Stimulated activated memory B cell treated with anti-CD40 and anti-IgM and Interleukin-4, amounts not matched to agents 10 μg/mL and 1 μg/mL and 100 μg/mL, for 72 hours (primary cell): ENCODE measurements at places on chromosomes 5 and 9.
A peak's percentile ranks its signal among the peaks of the same experiment; 100 is the strongest.

GRCh38 chr9:99182356-99182755 lies 39.4 kb downstream of the ALG2 start:
- no peak for ATAC-seq

DNA sequence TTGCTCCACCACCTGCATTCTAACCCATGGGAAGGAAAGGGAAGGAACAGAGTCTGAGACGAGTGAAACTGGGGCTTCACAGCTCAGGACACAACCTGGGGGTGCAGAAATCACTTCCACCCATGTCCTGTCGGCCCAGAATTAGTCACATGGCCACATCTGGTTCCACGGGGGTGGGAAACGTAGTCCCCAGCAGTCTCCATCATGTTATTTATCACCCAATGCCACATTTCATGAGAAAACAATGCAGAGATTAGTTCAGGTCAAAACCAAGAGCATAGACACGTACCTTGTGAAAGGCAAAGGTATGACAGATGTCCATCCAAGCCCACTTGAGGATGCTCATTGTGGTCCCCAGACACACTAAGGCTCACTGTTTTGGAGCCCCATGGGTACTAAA lies 125.1 kb downstream of the MED10 start:
- no peak for ATAC-seq

DNA sequence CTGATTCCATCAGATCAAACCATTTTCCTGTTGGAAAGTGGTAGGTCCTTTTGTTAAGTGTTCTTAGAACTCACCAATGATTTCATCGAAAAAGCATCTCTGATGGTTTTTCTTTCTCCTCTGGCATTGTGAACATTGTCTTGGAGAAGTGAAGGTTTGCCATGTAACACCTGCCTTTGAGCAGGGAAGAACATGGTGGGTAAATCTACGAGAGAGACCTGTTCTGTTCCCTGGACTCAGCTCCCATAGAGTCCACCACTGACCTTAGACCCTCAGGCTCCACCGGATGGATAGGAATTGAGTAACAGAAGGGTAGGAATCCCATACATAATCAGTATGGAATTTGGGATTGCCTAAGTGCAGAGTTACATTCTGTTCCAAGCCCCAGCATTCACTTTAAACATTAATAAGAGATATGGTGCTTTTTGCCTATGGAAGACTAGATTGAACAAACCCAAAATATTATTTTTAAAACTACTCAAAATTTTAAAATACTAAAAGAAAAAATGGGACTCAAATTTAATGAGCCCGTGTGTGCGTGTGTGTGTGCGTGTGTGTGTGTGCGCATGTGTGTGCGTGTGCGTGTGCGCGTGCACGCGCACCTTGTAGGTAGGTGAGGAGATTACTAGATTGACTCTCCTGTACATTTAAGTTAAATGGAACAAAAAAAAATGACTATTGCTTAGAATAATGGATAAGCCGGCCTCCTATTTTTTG lies 92.0 kb downstream of the C9orf152 start:
- ATAC-seq, result no peak

GRCh38 chr5:173782671-173783101 lies 105.5 kb upstream of the CPEB4 start:
- ATAC-seq, result no peak

GRCh38 chr5:73339051-73339575 lies 109.5 kb downstream of the FOXD1 start:
- peak; percentile 12 for ATAC-seq

- ATAC-seq, result peak; percentile 87
Observed at GRCh38 chr9:19493174-19493811, 84.5 kb downstream of the ACER2 start.

GRCh38 chr5:150361301-150361700 lies 3.8 kb downstream of the TCOF1 start:
- ATAC-seq, result no peak

GRCh38 chr5:372996-373709 lies 51.6 kb downstream of the AHRR start:
- ATAC-seq, result peak; percentile 2

- no peak for ATAC-seq
Observed at GRCh38 chr5:113263545-113263944, 171.2 kb downstream of the TSSK1B start.

DNA sequence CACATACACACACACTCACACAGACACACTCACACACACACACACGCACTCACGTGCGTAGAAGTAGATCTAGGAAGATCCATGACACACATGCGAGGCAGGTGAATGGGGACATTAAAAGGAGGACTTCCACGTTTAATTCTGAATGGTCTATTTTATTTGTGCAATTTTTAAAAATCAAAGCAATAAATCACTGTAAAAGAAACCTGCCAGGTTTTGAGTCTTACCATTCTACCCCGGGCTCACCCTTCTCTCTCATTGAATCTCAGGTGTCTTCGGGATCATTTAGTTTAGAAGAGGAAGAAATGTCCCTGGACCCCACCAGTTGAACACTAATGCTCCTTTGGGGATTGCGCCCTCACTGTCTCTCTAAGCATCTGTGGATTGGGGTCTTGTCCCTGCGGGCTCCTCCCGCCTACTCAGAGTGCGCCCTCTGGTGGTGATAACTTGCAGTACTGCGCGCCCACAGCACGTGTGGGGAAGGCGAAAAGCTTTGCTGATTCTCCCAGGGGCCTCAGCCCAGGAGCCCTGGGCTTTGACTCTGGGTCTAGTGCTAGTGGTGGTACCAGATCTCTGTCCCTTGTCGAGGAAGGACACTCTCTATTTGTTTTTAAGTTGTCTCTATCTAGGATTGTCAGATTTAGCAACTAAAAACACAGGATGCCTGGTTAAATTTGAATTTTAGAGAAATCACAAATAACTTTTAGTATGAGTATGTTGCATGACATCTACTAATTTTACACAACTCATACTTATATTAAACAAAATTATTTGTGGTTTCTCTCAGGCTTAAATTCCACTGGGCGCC lies 34.8 kb downstream of the BOD1 start:
- no peak for ATAC-seq

DNA sequence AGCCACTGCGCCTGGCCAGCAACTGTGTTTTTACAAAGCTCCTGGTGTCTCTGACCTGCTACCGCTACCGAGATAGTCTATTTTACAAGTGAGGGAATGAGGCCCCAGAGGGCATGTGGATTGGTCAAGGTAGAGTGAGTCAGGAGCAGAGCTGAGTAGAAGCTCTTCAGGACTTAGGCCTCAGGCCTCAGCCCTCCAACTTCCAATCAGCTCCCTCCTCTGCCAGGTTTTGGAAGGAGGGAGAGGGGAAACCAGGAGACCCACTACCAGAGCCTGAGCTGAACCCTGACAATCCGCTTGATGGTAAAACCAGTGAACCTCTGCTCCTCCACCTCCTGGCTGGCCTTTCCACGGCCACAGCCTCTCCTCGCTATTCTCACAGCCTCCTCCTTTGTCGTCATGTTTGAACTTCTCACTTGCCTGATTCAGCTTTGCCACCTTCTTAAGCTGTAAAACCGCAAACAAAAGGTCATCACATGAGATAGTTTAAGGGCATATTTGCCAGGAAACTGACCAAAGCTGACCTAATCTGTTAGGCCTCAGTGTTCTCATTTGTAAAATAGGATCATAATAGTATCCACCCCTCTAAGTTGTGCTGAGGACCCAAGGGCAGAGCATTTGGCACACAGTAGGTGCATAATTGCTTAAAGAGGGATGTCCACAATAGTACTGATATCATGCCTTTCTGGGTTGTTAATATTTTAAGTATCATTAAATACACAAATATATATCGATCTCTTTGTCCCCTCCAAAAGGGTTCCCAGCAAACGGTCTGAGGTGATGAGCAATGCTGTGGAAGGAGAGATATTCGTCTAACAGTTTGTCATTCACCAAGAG lies 1.7 kb downstream of the TRAF1 start:
- ATAC-seq, result peak; percentile 34

DNA sequence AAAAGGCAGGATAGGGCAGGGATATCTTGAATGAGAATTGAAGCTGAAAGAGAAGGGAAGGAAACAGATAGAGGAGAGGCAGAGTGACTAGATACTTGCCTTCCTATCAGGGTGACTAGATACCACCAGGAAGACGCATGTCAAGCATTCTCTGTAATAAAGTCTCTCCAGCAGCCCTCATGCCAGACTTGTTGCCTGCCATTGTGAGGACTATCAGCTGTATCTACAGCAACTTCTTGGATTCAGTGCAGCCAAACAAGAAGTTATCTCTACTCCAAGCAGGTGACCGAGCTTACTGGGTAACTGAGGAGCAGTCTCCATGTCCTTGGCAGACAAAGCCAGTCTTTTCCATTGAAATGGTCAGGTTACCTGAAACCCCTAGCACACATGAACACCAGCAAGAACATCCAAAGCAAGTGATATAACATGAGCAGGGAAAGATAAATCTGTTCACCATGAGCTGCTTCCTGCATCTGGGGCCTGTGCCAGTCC lies 9.3 kb downstream of the SH3RF2 start:
- ATAC-seq, result no peak

DNA sequence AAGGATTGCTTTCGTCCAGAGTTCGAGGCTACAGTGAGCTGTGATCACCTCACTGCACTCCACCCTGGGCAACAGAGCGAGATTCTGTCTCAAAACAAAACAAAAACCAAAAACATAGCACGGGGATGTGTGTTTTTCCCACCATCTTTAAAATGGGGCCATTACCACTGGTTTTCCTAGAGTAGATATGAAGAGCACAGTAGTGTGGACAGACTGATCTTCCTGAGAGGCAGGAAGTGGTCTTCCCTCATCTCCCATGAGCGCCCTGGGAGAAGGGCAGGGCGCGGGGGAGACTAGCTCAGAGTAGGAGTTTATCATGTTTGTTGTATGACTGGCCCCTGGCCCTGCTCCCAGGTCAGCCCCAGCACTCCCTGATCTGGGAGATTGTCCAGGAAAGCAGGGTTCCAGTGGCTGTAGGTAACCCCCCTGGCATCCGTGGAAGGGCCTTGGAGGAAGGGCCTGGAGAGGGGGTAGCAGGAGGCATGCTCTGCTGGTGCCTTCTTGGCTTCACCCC lies 2.3 kb downstream of the SUSD3 start:
- ATAC-seq, result no peak

- ATAC-seq, result no peak
Observed at GRCh38 chr5:77224672-77225355, 14.3 kb downstream of the PDE8B start.

DNA sequence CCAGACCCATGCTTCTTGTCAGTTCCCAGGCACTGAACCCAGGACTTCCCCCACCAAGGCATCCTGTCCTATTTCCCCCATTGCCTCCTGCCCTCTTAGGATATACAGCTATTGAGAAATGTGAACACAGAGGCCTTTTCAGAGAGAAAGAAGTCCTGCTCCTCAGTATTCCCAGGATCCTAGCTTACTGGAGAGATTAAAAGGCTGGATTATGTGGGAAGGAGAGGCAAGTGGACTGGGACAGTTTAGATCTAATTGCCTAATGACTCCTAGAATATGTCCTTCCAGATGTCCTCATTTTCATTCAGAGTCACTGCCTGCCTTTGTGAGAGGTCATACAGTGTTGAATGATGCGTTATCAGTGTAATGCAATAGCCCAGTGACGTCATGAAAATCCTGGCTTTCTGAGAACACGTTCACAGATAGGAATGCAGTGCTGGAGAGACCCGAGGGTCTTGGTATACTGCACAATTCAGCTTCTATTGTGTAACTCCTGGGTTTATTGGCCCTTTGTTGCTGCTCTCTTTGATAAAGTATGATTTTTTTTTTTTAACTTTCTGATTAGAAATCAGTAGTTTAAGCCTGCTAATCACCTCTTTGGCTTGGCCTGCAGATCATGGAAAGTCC lies 26.2 kb downstream of the WWC1 start:
- ATAC-seq, result no peak

DNA sequence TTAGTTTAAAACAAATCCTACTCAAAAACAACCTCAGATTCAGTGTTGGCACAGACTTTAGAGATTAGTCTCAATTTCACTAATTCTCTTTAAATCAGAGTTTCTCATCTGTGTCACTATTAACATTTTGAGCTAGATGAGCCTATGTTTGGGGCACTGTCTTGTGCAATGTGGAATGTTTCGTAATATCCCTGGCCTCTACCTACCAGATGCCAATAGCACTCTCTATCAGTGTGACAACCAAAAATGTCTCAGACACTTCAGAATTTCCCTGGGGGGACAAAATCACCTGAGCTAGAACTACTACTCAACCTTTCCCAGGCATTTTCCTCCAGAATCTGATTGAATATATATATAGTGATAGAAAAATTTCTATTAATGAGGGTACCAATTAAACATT lies 465.2 kb upstream of the RGMB start:
- ATAC-seq, result no peak

GRCh38 chr5:106584268-106584667 lies 1086.5 kb downstream of the EFNA5 start:
- ATAC-seq, result no peak

DNA sequence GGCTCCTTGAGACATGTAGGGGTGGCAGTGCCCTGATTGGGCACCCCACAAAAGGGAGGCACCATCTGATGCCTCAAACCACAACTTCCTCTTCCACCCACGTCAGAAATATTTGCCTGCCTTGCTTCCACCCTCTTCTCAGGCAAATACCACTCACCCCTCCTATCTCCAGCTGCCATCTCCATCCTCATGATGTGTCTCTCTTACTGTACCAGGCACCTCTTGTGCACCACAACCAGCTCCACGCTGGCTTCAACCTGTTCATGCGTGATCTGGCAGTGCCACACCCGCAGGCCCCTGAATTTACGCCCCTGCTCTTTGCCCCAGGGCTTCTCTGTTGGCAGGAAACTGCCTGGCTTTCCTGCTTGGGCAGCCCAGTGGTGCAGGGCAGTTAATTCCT lies 87.8 kb upstream of the HSPA9 start:
- ATAC-seq, result peak; percentile 81

GRCh38 chr5:116766470-116766947 lies 191.9 kb upstream of the SEMA6A start:
- no peak for ATAC-seq

DNA sequence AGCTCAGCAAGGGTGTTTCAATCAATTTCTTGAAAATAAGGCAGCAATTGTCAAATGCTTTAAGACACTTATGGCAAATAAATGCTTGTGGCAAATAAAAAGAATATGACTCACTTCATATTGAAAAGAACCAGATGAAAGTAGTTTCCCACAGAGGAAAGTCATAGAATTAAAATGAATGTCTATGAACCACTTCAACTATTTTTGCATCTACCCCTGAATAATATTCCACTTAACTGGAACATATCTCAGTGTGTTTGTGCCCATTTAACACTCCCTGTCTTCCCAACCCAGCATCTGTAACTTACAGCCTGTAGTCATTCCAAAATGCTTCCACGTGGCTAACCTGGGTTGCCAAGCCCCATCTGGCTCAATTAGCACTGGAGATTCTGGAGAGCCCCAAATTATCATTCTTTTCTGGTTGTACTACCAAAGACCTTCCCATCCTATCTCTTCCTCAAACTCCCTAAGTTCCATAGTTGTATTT lies 84.7 kb downstream of the FEM1C start:
- ATAC-seq, result no peak

- ATAC-seq, result no peak
Observed at GRCh38 chr9:108443741-108444140, 412.0 kb downstream of the ACTL7B start.

GRCh38 chr5:167731951-167732350 lies 559.5 kb upstream of the WWC1 start:
- no peak for ATAC-seq

GRCh38 chr5:96219580-96220281 lies 213.3 kb downstream of the PCSK1 start:
- no peak for ATAC-seq

GRCh38 chr9:91611582-91611981 lies 187.9 kb upstream of the NFIL3 start:
- peak; percentile 12 for ATAC-seq

- ATAC-seq, result no peak
Observed at GRCh38 chr5:78518365-78519197, 130.0 kb downstream of the LHFPL2 start.
